ENCODE measurements at places on chromosomes 13 and 19.

DNA sequence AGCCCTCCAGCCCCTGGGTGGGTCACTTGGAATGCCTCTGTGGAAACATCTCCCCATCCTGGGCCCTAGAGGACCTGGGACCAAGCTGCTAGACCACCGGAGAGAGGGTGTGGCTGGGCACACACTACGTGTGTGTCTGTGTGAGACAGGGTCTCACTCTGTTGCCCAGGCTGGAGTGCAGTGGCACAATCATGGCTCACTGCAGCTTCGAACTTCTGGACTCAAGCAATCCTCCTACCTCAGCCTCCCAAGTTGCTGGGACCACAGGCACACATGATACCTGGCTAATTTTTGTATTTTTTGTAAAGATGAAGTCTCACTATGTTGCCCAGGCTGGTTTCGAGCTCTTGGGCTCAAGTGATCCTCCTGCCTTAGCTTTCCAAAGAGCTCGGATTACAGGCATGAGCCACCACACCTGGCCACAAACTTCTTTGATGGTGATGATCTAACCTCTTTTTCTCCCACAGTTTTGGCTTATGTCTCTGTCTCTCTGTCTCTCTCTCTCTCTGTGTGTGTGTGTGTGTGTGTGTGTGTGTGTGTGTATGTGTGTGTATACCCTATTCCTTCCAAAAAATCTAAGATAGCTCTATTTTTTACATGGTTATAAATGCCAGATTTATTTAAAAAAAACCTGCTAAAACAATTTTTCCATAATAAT, 32.1 kb upstream of the SLC7A9 start:
- DNase-seq = no peak

DNA sequence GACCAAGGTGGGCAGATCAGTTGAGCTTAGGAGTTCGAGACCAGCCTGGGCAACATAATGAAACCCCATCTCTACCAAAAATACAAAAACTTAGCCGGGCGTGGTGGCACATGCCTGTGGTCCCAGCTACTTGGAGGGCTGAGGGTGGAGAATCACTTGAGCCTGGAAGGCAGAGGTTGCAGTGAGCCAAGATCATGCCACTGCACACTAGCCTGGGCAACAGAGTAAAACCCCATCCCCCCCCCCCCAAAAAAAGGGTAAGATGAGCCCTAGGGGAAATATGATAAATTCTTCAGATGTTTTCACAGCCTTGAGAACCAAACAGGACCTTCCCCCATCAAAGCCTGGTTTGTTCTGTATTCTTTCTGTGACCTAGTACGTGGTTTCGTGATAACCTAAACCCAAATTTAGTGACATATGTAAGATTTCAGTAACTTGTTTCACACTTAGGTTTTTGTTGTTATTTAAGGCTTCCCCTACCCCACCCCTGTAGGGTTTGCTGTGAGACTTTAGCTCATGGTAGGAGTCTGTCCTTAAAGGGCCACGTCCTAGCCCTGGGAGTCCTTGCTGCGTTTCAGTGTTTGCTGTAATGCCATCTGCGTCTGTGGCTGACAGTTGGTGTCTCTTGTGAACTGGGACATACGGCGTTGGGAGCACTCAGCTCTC, 49.6 kb downstream of the MYO9B start:
- DNase-seq = peak; percentile 63

DNA sequence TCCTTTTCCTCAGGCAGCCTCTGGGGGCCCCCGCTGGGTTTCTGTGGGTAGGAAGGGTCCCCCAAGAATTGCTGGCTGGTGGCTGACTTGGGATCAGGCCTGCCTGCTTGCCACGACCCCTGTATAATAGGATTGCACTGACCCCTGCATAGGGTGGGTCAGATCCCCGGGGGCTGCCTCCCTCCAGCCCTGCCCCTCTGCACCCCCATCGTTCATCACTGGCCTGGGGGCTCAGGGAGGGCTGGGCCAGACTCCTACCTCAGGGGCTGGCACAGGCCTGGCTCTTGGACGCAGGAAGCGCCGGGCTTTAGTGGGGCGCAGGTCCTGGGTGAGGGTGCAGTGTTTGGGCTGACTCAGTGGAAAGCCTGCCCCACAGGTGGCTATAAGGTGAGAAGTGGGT, 10.6 kb downstream of the NDUFB7 start:
- DNase-seq = no peak

DNA sequence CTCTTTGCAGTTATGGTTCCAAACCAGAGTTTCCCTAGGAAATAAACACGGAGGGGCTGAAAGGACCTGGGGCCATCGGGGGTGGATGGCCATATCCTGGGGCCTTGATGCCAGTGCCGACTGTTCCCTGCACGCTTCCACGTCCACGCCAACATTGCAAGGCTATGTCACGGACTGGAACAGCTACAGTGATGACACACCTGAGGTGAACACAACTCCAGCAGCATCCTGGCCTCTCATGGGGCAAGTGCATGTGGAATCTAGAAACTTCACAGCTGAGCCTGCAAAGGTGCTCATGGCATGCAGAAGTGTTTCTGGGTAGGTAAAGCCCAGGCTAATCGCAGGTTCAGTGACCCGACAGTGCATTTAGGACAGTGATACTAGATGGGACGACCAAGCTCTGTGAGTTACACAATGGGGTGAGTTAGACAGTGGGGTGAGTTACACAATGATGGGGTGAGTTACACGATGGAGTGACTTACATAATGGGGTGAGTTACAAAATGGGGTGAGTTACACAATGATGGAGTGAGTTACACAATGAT, 52.0 kb upstream of the GAS6 start:
- DNase-seq = no peak

- DNase-seq = no peak
Observed at GRCh38 chr19:16064209-16064889, 11.9 kb upstream of the TPM4 start.

DNA sequence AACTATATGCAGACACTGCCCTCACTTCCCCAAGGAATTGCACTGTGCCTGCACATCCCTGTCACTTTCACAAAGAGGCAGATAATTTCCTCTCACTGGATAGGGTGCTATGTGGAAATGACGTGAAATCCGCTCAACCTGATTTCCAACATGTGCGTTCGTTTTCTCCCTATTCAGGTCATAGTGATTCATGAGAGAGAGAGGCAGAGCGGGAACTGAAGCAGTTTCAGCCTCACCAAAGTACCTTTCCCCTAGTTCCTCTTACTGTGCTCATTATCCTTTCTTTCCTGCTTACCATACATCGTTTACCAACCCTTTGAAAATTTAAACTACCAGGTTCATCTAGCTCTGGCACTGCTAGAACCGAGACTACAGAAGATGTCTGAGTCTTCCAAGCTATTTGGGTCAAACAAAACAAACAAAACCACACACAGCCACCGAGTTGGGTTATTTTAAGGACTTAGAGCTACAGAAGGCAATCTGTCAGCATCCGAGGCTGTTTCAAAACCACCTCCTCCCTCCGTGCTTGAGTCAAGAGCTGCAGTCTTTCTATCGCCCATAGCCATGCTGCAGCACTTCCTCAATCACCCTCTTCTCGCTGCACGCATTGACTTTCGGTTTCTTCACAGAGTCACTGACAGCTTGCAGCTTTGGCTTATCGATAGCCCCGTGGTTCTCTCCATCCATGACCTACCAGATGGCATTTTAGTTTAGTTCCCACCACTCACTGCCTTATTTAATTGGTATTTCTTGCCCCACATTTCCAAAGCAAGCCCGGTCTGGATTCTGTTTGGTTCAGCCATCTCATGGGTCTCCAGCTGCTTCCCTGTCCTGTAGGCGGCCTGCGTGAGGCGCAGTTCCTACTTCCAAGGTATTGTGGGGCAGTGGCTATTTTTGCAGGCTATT, 1395.8 kb downstream of the EFNB2 start:
- DNase-seq = peak; percentile 38

DNA sequence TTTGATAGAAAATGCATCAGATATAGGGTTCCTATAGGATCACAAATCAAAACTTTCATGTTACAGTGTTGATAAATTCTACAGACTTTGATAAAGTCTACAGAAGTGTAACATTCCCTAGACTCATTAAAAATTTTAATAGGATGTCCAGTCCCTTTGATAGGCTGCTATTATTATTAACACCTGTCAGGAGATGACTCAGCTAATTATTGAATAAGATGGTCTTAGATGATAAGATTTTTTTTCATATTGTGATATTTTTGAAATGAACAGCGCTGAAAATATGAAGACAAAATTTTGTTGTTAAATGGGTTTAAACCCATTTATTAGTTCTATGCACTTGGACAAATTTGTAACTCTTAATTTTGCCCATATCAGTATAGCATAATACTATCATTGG, 356.8 kb upstream of the SLITRK1 start:
- no peak for DNase-seq

GRCh38 chr19:30214651-30215051, 157.5 kb upstream of the ZNF536 start:
- peak; percentile 44 for DNase-seq

GRCh38 chr13:109654341-109655205, 131.8 kb downstream of the IRS2 start:
- no peak for DNase-seq

GRCh38 chr13:113157206-113157928, 1.1 kb upstream of the PROZ start:
- no peak for DNase-seq

GRCh38 chr13:32262619-32263018, 52.5 kb downstream of the ZAR1L start:
- no peak for DNase-seq

- DNase-seq = peak; percentile 31
Observed at GRCh38 chr19:42185277-42185676, 32.2 kb downstream of the DEDD2 start.

- no peak for DNase-seq
Observed at GRCh38 chr19:12994701-12995595, at the start of gene NFIX. Gene NFIX, plus strand, starts transcription at chr19:12995475. Its CDS starts 363 bp downstream, at chr19:12995838.

DNA sequence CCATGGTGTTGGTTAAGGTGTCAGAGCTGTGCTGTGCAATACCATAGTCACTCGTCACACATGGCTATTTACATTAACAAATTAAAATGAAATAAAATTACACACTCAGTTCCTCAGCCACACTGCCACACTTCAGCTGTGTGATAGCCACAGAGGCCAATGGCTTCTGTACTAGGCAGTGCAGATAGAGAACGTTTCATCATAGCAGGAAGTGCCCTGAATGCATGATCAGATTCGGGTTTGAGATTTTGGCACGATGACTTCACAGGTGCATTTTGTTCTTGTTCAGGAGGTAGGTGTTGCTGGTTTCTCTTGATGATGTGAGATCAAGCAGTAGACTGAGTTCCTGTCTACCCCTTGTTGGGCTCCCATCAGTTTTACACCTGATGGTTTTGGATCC, 6.5 kb downstream of the ARMC6 start:
- peak; percentile 47 for DNase-seq

DNA sequence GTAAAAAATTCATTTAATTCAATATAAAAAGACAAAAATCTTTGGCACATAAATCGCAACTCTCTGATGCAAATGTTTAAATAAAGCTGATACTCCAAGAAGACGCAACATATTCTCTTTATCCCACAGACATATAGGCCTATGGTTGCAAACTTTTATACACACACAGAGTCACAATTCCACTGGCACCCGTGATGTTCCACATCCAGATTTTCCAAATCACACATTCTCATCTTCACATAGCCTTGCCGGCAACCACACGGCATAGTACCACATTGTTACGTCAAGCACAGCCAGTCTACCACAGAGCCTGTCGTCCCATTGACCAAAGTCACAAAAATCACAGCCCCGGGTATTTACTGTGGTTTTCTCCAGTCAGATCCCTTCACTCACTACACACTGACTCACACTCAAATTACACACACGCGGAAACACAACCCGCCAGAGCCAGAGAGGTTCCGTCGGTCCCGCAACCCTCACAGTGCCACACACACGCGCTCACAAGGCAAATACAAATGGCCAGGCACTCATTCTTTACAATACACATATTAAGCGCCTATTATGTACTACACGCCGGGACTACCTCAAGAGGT, 546 bp upstream of the ZNF546 start:
- DNase-seq = no peak

- no peak for DNase-seq
Observed at GRCh38 chr19:16025108-16026101, 50.9 kb upstream of the TPM4 start.

- DNase-seq = no peak
Observed at GRCh38 chr19:50722201-50723013, 757 bp upstream of the CLEC11A start.

GRCh38 chr19:57282011-57282643, 1.8 kb downstream of the ZNF460 start:
- no peak for DNase-seq

GRCh38 chr19:48351341-48351752, 12.4 kb downstream of the TMEM143 start:
- peak; percentile 51 for DNase-seq

DNA sequence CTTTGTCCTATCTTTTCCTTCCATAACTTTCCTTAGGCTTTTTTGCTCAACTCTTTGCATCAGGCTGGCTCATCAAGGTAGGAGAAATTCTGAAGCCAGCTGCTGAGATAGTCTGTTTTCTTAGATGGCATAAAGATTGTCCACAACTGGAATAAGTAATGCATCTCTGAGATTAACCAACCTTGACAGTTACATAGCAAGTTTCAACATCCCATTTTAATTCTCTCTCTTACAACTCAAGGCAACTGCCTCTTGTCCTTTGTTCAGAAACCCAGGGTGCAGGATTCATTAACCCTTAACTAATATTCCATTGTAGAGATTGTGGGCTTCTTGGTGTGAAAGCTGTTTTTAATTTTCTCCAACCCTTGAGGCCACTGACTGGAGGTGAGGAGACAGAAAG, 239.2 kb downstream of the LACC1 start:
- no peak for DNase-seq
